ENCODE measurements at places on chromosomes 3 and 15.
A peak's percentile ranks its signal among the peaks of the same experiment; 100 is the strongest.

DNA sequence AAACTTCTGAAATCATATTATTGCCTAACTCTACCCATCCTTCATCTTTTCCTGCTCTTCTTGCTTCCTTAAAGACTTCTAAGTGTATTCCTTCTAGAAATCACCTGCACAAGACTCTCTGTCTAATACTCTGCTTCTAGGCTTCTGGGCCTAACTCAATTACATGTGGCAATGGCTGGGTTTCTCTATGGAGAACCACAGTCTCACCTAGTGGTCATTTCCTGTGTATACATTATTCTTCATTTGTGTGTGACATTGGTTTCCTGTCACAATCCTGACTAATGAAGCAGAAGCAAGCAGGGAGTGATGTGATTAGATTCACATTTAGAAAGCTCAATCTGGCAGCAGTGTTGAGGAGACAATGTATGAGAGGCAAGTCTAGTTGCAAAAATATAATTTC lies 16.9 kb upstream of the CLDN1 start:
- DNase-seq = peak; percentile 66

- no peak for DNase-seq
These were observed 106.7 kb downstream of the GOLIM4 start for GRCh38 chr3:167989066-167989465.

DNA sequence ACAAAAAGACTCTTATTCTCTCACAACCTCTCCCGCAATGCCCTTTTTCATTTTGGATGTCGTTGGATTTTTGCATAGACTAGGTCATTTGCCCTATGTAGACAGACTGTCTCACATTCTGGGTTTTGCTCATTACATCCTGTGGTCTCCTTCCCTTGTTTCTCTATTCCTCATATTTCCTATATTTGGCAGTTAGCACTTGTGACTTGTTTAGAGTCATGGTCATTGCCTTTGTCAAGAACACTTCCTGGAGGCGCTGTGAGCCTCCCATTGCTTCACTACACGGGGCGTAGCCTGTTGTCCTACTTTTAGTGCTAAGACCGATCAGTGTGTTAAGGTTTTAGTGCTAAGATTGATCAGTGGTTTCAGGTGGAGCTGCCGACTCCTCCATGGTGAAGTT lies 16.1 kb upstream of the TATDN2 start:
- DNase-seq = no peak

GRCh38 chr3:50453907-50454306 lies 49.5 kb downstream of the CACNA2D2 start:
- no peak for DNase-seq

- no peak for DNase-seq
These were observed 82.0 kb downstream of the SV2B start for GRCh38 chr15:91182101-91182500.

- DNase-seq = no peak
These were observed 72.2 kb downstream of the CACNA1D start for GRCh38 chr3:53566461-53567145.

- peak; percentile 13 for DNase-seq
These were observed 410.5 kb upstream of the CADM2 start for GRCh38 chr3:84547971-84548970.

GRCh38 chr3:36662626-36663025 lies 101.7 kb downstream of the DCLK3 start:
- DNase-seq = no peak

- DNase-seq = peak; percentile 61
These were observed 76.3 kb upstream of the COL8A1 start for GRCh38 chr3:99562138-99562537.

- no peak for DNase-seq
These were observed 6.3 kb downstream of the PLCD1 start for GRCh38 chr3:38022896-38023709.

GRCh38 chr15:35252351-35252865 lies 167.3 kb upstream of the NANOGP8 start:
- DNase-seq = no peak

- no peak for DNase-seq
These were observed 172.0 kb downstream of the VPS13C start for GRCh38 chr15:61888074-61888780.

- DNase-seq = peak; percentile 64
These were observed 291.0 kb downstream of the TBL1XR1 start for GRCh38 chr3:176906046-176906905.

DNA sequence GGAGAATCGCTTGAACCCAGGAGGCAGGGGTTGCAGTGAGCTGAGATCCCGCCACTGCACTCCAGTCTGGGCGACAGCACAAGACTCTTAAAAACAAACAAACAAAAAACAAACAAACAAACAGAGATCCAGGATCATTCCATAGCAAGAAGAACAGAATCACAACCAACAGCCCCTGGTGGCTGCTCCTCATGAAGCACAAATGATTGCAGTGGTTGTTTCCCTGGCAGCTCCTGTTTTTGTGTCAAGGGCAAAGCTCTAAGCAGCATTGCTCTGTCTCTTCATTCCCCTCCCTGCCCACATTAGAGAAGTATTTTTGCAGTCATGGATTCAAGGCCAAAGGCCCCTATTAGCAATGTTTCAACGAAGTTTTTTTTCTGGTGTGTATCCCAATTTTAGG lies 25.8 kb upstream of the BLM start:
- DNase-seq = no peak

GRCh38 chr15:50095938-50096821 lies 22.9 kb downstream of the ATP8B4 start:
- DNase-seq = no peak

DNA sequence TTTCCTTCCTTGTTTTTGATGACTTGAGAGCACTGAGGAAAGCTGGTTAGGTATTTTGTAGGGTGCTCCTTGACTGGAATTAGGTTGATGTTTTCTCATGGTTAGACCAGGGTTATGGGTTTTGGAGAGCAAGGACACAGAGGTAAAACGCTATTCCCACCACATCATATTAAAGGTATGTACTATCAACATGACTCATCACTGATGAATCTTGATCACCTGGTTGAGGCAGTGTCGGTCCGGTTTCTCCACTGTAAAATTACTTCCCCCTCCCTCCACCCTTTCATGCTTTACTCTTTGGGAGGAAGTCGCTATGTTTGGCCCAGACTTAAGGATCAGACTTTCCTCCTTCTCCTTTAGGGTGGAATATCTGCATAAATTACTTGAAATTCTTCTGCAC lies 201.6 kb downstream of the EDEM1 start:
- no peak for DNase-seq

All from iris pigment epithelial cell (primary cell).